ENCODE measurements at places on chromosomes 2 and 18.

DNA sequence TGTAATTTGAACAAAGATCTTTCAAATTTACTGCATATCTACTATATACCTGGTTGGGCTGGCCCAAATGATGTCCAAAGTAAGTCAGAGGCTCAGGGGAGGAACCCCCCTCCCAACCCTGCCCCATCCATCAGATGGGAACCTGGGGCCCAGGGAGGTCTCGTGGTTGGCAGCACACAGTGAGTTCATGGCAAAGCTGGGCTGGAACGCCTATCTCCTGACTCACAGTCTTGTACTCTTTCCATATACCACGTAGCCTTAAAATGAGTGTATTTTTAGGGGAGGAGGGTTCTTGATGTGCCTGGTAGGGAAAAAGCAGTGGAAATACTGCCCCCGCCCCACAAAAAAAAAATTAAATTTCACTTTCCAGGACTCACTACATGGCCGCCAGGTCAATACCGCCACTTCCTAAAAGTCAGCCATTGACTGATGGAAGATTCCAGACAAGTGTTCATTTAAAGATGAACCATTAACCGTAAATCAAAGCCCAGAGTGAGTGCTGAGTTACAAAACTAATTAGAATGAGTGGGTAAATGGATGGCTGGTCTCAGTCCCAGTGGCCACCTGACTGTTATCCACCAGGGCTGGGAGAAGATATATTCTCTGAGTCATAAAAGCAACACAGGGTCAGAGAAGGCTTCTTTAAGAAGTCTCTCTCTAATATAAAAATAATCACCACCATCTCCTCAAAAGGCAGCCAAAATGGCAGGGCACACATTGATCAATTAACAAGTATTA, 80.5 kb downstream of the ZBTB7C start:
- peak; percentile 70 for DNase-seq

GRCh38 chr18:49608366-49609255, 46.8 kb downstream of the LIPG start:
- DNase-seq: no peak

DNA sequence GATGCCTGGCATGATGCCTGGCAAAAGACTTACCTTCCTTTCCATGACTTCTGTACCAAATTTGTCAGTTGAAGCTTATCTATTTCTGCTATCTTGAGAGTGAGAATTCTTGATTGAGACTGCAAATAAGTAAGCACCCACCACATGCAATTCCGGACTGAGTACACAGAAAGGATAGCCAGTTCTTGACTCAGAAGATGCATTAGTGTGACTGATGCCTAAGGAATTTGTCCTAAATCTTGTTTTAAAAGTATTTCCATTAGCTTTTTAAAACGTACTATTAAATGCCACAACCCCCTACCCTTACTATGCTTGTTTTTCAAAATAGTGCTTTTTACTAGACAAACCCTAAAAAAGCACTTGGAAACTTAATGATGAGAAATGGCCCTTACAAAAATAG, 545 bp downstream of the MPP4 start:
- peak; percentile 91 for DNase-seq

DNA sequence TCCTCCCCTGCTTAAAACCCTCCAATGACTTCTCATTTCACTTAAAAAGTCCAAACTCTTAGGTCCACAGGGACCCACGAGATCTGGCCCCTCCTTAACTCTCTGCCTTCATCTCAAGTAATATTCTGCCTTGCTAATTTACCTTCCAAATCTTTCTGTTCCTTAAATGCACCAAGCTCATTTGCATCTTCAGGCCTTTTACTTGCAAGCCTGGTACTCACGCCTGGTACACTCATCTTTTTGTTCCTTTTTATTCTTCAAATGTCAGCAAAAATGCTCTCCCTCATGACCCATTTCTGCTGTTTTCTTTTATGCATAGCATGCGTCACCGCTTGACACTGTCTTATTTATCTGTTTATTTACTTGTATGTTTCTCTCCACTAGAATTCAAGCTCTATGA, 2.7 kb upstream of the WIPF1 start:
- no peak for DNase-seq

DNA sequence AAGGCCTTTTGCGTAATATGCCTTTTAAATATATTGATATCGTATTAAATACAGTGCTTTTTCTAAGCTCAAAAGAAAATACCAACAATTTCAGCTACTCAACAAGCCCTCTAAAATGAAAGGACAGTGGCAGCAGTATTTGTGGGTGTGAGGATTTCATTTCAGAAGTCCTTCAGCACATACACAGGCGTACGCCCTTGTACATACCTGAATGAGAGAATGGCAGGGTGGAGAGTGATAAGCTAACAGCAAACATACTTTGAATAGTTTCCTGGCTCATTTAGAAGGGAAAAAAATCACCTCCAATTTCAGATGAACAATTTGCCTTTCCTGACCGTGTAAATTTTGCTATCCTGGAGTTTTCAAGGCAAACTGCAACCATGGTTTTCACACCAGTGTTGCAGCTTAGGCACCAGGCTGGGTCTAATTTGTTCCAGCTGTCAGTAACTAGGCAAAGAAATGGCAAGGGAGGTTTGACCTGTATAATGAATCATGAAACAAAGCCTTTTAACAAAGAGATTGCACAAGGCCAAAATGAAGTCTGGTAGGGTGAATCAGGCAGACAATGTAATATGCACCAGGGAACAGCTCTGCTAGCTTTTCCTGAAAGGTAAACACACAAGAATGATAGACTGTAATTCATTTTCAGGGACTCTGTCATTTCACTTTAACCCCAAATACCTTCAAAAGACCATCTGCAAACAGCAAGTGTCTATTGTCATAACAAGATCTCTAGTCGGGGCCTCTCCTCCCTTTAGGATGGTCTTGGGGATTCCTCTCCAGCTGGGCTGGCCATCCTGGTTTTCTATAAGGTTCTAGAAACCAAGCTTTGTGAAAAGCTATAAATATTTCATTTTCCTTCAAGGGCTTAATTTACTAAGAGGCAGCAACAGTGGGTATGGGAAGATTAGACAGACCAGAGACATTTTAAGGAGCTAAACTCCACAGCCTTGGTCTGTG, 11.5 kb downstream of the ANKRD29 start:
- DNase-seq: peak; percentile 91

DNA sequence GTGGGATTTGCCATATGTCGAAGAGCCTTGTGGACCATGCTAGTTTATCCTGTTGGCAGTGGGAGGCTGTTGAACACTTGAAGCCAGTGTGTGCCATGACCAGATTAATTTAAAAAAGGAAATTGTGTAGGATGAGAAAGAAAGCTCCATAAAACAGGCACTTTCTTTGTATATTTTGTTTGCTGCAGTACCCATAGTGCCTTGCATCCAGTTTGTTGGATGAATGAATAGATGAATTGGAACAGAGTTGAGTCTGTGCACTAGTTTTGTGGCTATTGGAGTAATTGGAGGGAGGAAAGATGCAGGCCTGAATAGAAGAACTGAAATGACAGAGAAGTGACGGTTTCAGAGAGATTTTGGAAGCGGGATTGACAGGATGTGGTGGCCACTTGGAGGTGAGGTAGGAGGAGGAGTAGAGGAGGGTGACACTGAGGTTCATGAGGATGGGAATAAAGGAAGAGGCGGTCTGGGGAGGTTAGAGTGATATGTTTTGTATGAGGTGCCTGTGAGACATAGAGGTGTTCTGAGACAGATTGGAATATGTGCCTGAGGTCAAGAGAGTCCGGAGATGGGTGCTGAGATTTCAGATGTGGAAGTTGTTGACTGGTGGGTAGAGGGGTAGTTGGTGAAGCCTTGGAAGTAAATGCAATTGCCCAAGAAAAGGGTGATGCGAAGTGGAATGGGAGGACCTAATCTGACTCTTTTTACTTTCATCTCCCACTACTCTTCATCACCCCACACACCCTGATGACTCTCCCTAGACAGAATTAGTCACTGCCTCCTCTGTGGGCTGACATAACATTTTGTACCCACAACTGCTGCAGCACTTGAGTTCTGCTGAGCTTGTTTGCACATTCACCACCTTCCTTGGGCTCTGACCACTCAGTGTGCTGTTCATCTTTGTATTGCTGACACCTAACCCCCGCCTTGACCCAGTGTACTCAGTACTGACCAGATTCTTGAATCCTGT, 5.1 kb downstream of the DGUOK start:
- DNase-seq: no peak

Measured in fibroblast of the aortic adventitia (primary cell).